ENCODE measurements at places on chromosomes 7 and 10.

GRCh38 chr7:145488816-145489215, 627.8 kb upstream of the CNTNAP2 start:
- no peak for DNase-seq

DNA sequence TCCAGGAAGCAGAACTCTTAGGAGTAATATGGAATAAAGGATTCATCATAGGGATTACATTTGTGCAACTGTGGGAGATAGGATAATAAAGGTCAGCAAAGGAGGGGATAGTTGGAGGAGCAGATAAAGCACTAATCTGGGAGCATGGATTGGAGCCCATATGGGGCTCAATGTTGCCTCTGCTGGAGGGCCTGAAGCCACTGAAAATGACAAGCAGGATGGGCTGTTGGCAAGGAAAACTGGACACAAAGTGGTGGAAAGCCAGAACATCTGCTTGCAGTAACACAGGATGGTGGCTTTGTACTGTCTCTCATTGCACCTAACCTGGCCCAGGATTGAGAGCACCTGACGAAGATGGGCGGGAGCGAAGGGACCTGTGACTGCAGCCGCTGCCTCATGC, 15.0 kb upstream of the COMMD3 start:
- no peak for DNase-seq

GRCh38 chr7:4931943-4932342, 27.0 kb downstream of the MMD2 start:
- DNase-seq: peak; percentile 19

- peak; percentile 39 for DNase-seq
Measured at GRCh38 chr10:43229208-43230061, 37.4 kb downstream of the RASGEF1A start.

- peak; percentile 74 for DNase-seq
Measured at GRCh38 chr10:24920907-24921881, 31.2 kb downstream of the PRTFDC1 start.

GRCh38 chr10:46558122-46558391, 1.6 kb upstream of the GPRIN2 start:
- peak; percentile 46 for DNase-seq

DNA sequence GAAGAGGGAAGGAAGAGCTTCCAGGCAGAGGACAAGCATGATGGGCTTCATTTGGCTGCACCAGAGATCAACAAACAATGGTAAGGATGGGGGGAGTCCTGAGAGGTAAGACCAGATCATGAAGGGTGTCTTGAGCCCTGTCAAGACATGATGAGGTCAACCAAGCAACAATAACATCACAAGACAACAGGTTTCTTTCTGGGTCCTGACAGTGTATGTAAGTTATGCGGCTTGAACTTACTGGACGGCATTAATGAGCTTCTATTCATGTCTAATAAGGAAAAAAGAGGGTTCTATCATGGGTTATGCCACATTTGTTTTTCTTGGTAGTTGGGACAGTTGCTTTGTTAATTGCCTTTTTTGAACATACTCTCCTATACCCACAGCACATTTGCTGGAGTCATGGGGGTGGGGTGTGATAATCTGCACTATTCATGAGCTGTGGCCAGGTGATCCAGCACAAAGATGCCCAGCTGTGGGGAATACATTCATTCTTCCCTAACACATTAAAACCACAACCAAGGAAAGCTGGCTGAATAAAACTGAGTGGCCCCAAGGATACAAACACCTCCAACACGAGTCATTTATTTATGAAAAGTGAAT, 168.8 kb upstream of the KLF14 start:
- no peak for DNase-seq

- DNase-seq: no peak
Measured at GRCh38 chr10:23364378-23364777, 19.8 kb upstream of the C10orf67 start.

DNA sequence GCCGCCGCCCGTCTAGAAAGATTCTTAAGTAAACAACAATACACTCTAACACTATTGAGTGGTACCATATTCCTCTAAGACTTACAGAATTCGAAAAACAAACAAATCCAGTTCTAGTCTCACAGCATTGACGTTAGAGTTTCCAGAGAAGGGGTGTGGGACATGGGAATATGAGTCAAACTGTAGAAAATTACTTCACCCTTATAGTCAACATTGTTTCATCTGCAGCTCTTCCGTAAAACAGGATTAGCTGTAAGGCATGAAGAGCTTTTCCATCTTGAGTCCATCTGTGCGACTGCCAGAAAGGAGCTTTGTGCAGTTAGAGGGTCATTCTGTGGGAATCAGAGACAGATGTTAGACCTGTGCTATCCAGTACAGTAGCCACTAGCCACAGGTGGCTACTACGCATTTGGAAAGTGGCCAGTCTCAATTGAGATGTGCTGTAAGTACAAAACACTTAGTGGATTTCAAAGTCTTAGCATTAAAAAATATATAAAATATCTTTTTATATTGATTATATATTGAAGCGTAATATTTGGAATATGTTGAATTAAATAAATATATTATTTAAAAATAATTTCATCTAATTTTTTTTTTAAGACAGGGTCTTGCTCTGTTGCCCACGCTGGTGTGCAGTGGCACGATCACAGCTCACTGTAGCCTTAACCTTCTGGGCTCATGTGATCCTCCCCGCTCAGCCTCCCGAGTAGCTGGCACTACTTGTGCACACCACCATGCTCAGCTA, 79.8 kb upstream of the MPP7 start:
- no peak for DNase-seq

DNA sequence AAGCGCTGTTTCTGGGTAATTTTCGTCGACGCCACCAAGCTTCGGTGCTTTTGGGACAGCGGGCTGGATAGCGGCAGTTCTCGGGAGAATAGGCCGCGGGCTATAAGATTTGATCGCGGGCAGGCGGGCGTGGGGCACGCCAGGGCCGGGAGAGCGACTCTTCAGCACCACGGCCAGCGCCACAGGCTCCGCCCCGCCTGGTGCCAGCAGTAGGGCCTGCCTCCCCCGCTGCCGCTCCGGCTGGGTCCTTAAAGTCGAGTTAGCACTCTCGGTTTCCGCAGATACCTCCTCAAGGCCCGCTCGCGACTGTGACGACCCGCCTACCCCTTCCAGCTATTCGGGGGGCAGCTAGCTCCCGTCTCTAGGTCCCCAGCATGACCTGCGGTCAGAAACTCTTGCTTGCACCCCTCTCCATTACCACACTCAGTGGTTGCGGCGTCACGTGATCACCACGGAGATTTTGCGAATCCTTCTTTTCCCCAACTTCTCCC, 9.4 kb downstream of the NXPH1 start:
- DNase-seq: no peak
